H9 (cell line): ENCODE measurements at places on chromosomes 2 and 18. TPM values are rescaled to one million over a fixed set of nuclear protein-coding genes. Genes with fewer than 3 reads are reported as not detected.

Gene CCDC121
- 1.2 and 1.6 TPM in 2 replicates for total RNA-seq

DNA sequence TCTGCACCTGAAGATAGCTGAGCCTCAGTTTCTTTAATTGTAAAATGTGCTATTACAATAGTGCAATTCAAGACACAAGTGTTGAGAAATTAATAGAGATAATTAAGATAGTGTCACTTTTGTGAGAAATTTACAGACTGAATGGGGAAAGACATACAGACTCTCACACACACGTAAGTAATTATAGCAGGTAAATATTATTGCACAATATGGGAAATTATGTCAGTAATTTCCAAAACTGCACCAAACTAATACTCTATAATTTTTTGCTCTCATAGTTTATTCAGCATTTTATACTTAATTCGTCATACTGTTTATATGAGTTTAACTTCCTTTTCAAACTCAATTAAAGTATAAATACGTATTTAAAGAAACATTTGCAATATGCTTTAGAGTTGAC is 124.9 kb upstream of the GYPC start:
- H3K4me1 ChIP-seq = no peaks in the 10 kb centered on the region
- no peak for DNase-seq
- no peaks in the 10 kb centered on the region for H3K36me3 ChIP-seq
- H3K27ac ChIP-seq = no peak overlapping the region
- H3K27me3 ChIP-seq = no peaks in the 10 kb centered on the region

- H3K36me3 ChIP-seq = no peaks in the 10 kb centered on the region
- no peaks in the 10 kb centered on the region for H3K27me3 ChIP-seq
- no peak overlapping the region for H3K4me3 ChIP-seq
- no peak overlapping the region for H3K27ac ChIP-seq
- DNase-seq = no peak
These were observed 239.9 kb downstream of the DSEL start for GRCh38 chr18:67276638-67277037.

DNA sequence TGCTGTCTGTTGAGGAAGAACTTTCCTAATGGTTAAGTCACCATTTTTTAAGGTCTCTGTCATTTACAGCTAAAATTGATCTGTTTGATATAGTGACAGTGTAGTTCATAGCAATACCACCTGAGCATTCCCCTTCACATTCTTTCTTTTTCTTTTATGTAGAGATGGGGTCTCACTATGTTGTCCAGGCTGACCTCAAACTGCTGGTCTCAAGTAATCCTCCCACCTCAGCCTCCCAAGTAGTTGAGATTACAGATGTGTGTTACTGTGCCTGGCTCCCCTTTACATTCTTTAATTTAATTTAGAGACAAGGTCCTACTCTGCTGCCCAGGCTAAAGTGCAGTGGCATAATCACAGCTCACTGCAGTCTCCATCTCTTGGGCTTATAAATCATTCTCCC is 72.7 kb upstream of the ACVR1 start:
- no peak overlapping the region for H3K27ac ChIP-seq
- no peak for DNase-seq
- H3K27me3 ChIP-seq = no peaks in the 10 kb centered on the region
- H3K4me1 ChIP-seq = no peaks in the 10 kb centered on the region

GRCh38 chr2:216696321-216696720 is 972 bp upstream of the IGFBP5 start:
- H3K4me3 ChIP-seq = no peak overlapping the region
- no peaks in the 10 kb centered on the region for H3K36me3 ChIP-seq
- no peak overlapping the region for H3K27ac ChIP-seq
- peaks cover 1% of the 10 kb centered on the region; the same call in 1 of the 2 replicates for H3K27me3 ChIP-seq
- DNase-seq = no peak

Gene SLC25A52
- not detected in 2 replicates for total RNA-seq

Gene BMP10
- not detected in 2 replicates for total RNA-seq

- peaks cover 46% of the 10 kb centered on the region for H3K27me3 ChIP-seq
- no peak overlapping the region for H3K4me3 ChIP-seq
- no peak overlapping the region for H3K27ac ChIP-seq
- no peaks in the 10 kb centered on the region for H3K36me3 ChIP-seq
These were observed 115.2 kb downstream of the INHBB start for GRCh38 chr2:120461092-120461491.

DNA sequence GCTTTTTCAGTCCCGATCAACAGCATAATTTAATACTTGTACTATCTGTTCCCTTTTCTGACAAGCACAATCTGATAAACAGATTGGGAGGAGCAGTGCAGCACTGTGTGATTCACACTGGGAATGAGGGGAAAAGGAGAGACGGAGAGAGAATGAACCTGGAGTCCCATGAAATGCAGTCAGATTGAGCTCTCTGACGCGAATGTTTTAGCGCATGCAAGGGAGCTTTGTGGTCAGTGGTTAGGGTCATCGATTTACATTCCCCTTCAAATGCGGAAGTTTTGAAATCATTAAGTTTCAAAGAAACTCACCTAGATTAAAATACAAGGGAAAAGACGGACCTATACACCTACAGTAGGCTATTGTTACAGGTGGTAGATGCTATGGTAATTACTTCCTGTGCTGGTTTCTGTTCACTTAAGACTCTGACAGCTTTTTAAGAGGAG is 99.6 kb downstream of the KCTD1 start:
- no peak overlapping the region for H3K4me3 ChIP-seq
- no peaks in the 10 kb centered on the region; the same call in 1 of the 2 replicates for H3K4me1 ChIP-seq
- no peaks in the 10 kb centered on the region for H3K27me3 ChIP-seq

Gene TUBA4B
- not detected in 2 replicates for total RNA-seq

DNA sequence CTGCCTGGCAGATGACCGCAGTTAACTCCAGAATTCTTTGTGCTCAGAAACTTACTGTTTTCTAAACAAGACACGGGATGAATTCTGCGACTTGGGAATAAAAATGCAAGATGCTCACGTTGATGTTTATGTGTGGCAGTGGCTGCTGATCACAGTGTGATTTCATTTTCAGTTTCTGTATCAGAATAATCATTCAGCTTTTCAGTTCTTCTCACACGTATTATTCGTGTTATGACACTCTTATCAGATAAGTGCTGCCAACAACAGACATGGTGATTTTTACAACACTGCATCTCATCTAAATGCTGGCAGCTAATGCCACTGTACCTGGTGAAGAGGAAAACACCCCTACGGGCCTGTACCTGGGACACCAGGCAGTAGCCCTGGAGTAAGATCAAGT is 272.9 kb upstream of the REV1 start:
- no peak overlapping the region for H3K4me3 ChIP-seq
- no peaks in the 10 kb centered on the region for H3K4me1 ChIP-seq
- no peak overlapping the region for H3K27ac ChIP-seq
- no peak for DNase-seq
- no peaks in the 10 kb centered on the region for H3K27me3 ChIP-seq
- H3K36me3 ChIP-seq = no peaks in the 10 kb centered on the region

- no peaks in the 10 kb centered on the region for H3K27me3 ChIP-seq
- no peak overlapping the region for H3K27ac ChIP-seq
- H3K4me1 ChIP-seq = no peaks in the 10 kb centered on the region
- DNase-seq = no peak
These were observed 38.8 kb downstream of the LBH start for GRCh38 chr2:30270166-30270565.

- H3K27me3 ChIP-seq = no peaks in the 10 kb centered on the region
- no peak for DNase-seq
- peaks cover 4% of the 10 kb centered on the region; the same call in 1 of the 2 replicates for H3K4me1 ChIP-seq
- no peak overlapping the region for H3K27ac ChIP-seq
These were observed 41.9 kb downstream of the BMPR2 start for GRCh38 chr2:202418027-202418426.

DNA sequence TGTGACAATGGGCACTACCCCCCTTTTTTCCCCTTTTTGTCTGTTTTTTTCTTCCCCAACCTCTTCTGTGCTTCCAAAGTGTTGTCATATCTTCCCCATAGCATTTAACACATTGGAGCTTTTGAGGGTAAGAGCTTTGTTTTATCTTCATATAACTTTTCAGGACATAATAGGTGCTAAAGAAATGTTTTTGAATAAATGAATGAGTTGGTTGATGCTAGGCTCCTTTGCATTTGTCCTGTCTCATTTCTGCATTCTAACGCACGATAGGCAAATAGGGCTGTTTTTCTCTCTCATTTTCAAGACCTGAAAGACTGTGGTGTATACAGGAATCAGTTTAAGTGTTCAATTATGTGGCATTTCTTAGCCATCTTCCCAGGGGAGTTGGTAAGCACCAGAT is 832 bp upstream of the COPS7B start:
- no peaks in the 10 kb centered on the region for H3K4me1 ChIP-seq
- H3K4me3 ChIP-seq = peak overlapping the region; percentile 83
- peaks cover 22% of the 10 kb centered on the region for H3K36me3 ChIP-seq
- no peak for DNase-seq

GRCh38 chr2:224162122-224162521 is 123.0 kb upstream of the SERPINE2 start:
- no peak overlapping the region for H3K4me3 ChIP-seq
- no peaks in the 10 kb centered on the region for H3K36me3 ChIP-seq
- no peak for DNase-seq
- H3K27me3 ChIP-seq = no peaks in the 10 kb centered on the region
- H3K27ac ChIP-seq = no peak overlapping the region
- no peaks in the 10 kb centered on the region for H3K4me1 ChIP-seq

DNA sequence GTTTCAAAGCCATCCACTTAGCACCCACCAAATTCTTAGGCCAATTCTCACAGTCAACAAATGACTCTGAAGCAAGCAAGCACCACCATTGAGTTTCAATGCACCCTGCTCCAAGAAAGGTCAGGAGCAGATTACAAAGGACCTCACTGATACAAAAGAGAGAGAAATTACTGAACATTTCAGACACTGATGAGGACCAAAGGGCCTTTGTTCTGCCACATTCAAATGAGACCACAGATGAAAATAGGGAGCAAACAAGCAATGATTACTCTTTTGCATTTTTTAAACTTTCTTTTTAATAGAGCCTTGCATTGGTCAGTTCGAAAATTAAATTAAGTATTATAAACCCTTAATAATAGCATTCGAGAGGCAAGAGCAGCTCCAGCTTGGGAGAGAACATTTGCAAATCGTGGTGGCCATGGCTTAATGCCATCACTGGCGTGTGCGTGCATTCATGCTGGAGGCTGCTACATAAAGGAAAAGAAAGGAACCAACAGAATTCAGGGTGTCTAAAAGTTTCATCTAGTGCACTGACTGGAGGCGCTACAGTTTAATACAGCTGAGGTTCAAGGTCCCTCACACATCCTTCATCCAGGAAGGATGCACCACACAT is 87.5 kb downstream of the KLF7 start:
- H3K27ac ChIP-seq = no peak overlapping the region
- no peaks in the 10 kb centered on the region for H3K27me3 ChIP-seq
- H3K36me3 ChIP-seq = peaks cover 14% of the 10 kb centered on the region; the same call in 2 of the 3 replicates
- no peak for DNase-seq

Gene TYW5
- 16.5 and 17.7 TPM in 2 replicates for total RNA-seq

DNA sequence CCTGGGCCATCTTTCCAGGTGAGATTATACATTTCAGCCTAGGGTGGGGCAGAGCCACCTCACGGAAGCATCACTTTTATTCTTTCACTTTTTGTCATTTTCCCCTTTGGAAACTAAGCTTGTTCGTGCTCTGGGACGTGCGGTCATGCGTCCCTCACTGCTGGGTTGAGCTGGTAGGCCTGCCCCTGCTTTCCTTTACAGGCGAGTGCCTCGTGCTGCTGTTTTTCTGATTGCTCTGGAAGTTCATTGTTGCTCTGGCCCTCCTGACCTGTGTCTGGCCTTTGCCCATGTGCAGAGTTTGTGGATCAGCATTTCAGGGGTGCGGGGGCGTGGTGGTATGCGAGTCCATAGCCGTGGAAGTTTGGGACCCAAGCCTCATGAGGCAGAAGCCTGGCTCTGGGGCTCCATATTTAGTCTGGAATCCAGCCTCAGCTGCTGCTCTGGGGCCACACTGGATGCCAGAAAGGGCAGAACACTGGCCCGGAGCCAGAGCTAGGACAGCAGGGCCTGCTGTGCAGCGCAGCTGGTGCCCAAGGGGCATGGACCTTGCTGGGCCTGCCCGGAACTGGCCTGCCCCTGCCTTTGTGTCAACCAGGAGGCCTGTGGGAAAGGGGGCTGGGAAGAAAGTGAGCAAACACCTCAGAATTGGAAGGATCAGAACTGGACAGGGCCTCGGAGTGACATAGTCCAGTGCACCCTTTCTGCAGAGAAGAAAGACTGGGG is 51.1 kb downstream of the CTIF start:
- H3K4me3 ChIP-seq = no peak overlapping the region
- H3K27me3 ChIP-seq = no peaks in the 10 kb centered on the region
- H3K4me1 ChIP-seq = no peaks in the 10 kb centered on the region
- no peak overlapping the region for H3K27ac ChIP-seq
- no peaks in the 10 kb centered on the region for H3K36me3 ChIP-seq

GRCh38 chr2:113922784-113923183 is 32.9 kb downstream of the ACTR3 start:
- no peaks in the 10 kb centered on the region for H3K4me1 ChIP-seq
- DNase-seq = no peak
- H3K36me3 ChIP-seq = peaks cover 29% of the 10 kb centered on the region
- H3K27me3 ChIP-seq = no peaks in the 10 kb centered on the region
- H3K4me3 ChIP-seq = no peak overlapping the region

DNA sequence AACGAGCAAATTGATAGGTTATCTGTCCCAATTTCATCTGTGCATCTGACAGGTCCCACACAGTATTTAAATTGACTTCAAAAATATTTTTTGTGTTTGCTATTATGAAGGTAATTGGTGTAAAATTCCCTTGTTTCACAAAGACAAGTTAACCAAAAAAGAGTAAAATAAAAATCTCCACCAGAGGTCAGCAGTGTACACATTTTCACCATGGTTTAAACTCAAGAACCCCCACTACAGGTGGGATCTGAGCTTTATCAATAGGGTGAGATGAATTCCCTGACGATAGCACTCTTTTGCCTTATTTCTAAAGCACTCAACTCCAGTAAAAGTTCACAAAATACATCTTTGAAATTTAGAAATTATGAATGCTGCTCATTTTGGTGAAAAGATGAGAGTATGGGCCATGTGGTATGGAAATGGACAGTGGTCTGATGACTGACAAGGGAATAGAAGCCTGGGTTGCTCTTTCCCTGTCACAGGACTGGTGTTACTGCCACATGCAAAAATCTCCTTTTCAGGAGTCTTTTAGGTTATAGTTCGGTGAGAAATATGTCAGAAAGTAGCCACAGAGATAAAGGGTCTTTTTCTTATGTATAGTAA is 68.0 kb downstream of the SERPINB8 start:
- H3K4me3 ChIP-seq = no peak overlapping the region
- no peaks in the 10 kb centered on the region for H3K27me3 ChIP-seq
- no peak for DNase-seq
- no peaks in the 10 kb centered on the region for H3K4me1 ChIP-seq

DNA sequence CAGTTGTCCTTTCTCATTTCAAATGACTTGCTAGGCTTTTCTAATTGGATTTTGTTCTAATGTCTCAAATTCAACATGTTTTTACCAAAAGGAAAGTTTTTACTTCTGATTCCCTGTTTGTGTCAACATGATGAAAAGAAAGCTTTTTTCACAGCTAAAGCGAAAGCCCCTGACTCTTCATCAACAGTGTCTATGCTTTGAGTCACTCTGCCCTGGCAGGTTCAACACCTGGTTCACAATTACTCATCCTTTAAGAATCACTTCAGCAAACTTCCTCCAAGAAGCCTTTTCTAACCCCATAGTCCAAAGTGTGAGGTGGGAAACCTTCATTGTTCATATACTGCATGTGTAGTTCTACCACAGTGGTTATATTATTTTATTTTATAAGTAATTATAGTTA is 7.6 kb upstream of the DSG2 start:
- H3K4me1 ChIP-seq = no peaks in the 10 kb centered on the region
- H3K27ac ChIP-seq = no peak overlapping the region
- DNase-seq = no peak
- H3K36me3 ChIP-seq = no peaks in the 10 kb centered on the region
- no peaks in the 10 kb centered on the region for H3K27me3 ChIP-seq

GRCh38 chr18:46629361-46629760 is 27.7 kb downstream of the LOXHD1 start:
- no peaks in the 10 kb centered on the region for H3K36me3 ChIP-seq
- no peaks in the 10 kb centered on the region for H3K27me3 ChIP-seq
- H3K4me1 ChIP-seq = no peaks in the 10 kb centered on the region
- no peak overlapping the region for H3K4me3 ChIP-seq

Gene ZCCHC2
- total RNA-seq = 12.1 and 12.4 TPM in 2 replicates

Gene VIT
- total RNA-seq = 0.15 TPM in 1 of 2 replicates, not detected in the other
